ENCODE measurements at places on chromosomes 16 and 17.

DNA sequence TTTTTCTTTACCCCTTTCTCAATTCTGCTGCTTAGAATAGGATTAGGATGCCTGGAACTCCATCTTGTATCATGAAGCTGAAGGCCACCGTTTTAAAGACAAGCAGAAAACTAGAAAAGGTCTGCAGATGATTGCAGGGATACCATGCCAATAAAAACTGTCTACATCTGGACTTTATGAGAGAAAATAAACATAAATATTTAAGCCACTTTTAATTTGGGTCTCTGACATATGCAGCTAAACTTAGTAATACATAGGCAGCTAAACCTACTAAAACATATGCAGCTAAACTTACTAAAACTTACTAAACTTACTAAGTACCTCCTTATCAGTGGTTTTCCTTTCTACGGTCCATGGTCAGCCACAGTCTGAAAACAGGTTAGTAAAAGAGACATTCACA is 48.4 kb downstream of the FBXL20 start:
- DNase-seq = no peak

- no peak for DNase-seq
Measured at GRCh38 chr17:77473615-77474226, 333.0 kb downstream of the SEC14L1 start.

DNA sequence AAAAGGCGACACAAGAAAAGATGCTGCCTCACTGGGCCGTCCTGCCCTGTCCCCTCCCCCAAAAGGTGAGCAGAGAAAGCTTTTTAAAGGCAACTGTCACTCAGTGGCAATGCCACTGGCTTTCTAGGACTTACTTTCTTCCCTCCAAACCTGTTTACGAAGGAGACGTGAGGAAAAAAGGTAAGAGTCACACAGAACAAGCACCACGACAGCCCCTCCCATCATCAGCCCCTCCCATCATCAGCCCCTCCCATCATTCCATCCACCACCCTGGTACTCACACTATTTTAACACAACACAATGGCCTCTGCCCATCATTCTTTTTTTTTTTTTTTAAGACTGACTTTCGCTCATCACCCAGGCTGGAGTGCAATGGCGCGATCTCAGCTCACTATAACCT is 77.1 kb downstream of the NXN start:
- no peak for DNase-seq

- DNase-seq = no peak
Measured at GRCh38 chr17:48488548-48489106, 42.2 kb downstream of the HOXB1 start.

- no peak for DNase-seq
Measured at GRCh38 chr17:66704858-66705520, 129.9 kb upstream of the CACNG5 start.

DNA sequence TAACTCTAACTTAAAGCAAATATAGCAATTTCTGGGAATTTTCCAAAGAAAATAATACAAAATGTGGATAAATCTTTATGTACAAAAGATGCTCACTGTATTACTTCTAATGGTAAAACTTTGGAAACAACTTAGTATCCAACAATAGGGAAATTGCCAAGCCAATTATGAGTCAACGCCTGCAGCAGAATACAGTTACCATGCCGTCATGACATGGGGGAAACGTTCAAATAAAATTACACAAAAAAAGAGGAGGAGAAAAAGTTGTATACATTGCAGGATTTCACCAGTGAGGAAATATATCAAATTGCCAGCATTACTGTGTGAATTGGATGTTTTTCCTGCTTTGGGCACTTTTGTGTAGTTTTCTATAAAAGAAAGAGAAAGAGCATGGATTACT is 469.6 kb downstream of the SOX9 start:
- DNase-seq = no peak

- DNase-seq = no peak
Measured at GRCh38 chr17:50943575-50943933, 77.4 kb upstream of the TOB1 start.

DNA sequence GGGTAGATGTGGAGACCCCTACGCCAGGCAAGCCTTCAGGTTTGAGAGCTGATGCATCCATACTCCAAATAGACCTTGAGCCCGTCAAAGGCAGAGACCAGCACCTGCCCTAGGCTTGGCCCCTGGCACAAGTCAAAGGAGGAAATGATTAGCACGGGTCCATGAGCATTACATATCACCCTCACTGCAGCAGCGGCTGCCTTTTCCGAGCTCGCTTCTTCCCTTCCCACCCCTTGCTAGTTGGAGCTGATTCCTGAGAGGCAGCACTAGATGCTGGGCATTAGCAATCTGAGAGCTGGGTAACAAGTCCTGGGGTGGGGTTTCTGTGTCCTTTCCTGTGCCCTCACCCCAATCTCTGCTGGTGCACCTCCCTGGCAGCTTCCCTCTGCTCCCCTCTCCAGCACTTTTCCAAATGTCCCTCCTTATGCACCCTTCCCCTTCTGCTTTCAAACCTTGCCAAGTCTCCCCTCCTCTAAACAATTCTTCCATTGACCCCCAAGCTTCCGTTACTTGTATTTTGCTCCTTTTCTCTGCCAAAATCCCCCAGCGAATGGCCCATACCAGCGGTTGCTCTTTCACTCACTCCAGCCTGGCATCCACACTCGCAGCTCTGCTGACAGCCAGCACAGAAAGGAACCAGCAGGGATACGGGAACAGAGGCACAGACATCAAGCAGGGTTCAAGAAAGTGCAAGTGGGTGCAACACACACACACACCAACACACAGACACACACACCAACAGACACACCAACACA is 3.0 kb downstream of the CDRT4 start:
- DNase-seq = no peak

GRCh38 chr17:1709403-1709951 is 700 bp downstream of the TLCD2 start:
- no peak for DNase-seq

- DNase-seq = no peak
Measured at GRCh38 chr17:2124391-2124790, 69.5 kb downstream of the HIC1 start.

- no peak for DNase-seq
Measured at GRCh38 chr17:4136373-4136772, 6.5 kb downstream of the ZZEF1 start.

DNA sequence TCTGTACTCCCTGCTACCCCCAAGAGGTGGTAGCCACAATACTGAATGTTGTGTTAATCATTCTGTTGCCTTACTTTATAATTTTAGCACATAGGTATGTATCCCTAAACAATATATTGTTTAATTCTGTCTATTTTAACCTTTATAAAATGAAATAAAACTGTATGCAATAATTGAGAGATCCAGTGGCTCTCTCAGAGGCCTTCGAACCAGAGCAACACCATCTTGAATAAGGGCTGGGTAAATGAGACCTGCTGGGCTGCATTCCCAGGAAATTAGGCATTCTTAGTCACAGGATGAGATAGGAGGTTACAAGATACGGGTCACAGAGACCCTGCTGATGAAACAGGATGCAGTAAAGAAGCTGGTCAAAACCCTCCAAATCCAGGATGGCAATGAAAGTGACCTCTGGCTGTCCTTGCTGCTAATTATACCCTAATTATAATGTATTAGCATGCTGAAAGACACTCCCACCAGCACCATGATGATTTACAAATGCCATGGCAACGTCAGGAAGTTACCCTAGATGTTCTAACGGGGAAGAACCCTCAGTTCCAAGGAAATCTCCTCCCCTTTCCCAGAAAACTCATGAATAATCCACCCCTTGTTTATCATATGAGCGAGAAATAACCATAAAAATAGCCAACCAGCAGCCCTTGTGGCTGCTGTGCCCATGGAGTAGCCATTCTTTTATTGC is 2.0 kb upstream of the CANT1 start:
- no peak for DNase-seq

GRCh38 chr16:50316102-50316847 is 49.9 kb downstream of the ADCY7 start:
- no peak for DNase-seq

DNA sequence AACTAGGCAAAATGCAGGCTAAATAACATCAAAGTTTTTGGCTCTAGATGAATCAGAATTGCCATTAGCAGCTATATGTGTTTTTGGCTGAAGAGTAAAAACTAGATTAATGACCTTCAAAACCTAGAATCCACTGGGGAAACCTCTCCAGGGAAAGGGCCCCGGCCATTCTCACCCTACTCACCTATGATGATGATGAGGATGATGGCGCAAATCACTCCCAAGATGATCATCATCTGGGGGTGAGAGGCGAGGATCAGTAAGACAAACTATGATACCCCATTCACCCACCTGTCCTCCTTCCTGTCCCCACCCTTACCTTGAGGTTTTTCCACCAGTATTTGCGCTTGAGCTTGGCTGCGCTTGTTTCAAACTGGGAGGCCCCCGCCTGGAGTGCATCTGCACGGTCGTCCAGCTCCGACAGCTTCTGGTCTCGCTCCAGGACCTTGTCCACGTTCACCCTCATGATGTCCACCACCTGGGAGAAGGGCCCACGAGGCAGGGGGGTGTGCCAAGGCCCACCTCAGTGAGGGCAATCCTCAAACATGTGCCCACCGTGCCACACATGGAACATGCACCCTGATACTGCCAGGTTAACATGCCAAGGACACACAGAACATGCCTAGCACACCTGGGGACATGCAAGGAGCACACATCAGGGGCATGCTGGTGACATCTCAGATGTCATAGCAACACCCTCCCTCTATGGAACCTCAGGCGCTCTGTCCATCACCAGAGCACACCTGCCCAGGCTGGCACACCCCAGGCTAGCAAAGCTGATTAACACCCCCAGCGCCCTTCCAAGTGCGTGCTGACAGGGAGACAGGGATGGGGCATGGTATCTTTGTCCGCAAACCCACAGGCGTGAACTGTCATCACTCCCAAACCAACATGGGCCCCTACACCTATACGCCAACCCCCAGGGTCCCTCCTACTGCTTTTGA is 1.2 kb downstream of the VAMP2 start:
- DNase-seq = no peak

DNA sequence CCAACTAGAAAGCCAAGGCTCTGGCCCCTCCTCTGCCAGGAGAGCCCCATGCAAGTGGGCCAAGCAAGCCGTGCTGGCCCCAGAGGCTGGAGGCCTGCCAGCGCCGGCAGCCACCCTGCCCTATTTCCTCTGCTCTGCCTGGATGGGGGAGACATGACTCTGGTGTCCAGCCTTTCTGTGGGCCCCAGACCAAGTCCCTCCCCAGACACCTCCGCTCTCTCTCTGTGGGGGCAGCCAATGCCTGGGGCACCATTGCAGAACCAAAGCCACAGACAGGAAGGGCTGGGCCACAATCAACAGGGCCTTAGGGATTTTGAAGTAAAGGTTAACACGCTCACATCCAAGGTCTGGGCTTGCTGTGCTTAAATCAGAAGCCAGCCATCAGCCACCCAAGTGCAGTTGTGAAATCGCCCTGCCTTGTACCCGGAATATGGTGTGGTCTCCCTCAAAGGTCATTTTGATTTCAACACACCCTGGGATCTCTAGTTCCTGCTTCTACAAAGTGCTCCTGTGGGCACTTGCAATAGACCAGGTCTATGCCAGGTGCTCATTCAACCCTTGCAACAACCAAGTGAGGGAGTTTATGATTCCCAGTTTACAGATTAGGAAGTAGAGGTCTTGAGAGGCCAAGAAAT is 63.5 kb upstream of the TEX2 start:
- DNase-seq = no peak

GRCh38 chr17:55607731-55608341 is 96.6 kb upstream of the SMIM36 start:
- no peak for DNase-seq

- no peak for DNase-seq
Measured at GRCh38 chr17:40500709-40501108, 714 bp downstream of the TNS4 start.

GRCh38 chr16:4160658-4161430 is 44.6 kb upstream of the ADCY9 start:
- DNase-seq = no peak

GRCh38 chr16:53506254-53506653 is 3.2 kb upstream of the AKTIP start:
- no peak for DNase-seq

GRCh38 chr16:80913397-80913796 is 93.3 kb downstream of the CMC2 start:
- DNase-seq = no peak

- DNase-seq = no peak
Measured at GRCh38 chr16:61887903-61888302, 148.3 kb downstream of the CDH8 start.

DNA sequence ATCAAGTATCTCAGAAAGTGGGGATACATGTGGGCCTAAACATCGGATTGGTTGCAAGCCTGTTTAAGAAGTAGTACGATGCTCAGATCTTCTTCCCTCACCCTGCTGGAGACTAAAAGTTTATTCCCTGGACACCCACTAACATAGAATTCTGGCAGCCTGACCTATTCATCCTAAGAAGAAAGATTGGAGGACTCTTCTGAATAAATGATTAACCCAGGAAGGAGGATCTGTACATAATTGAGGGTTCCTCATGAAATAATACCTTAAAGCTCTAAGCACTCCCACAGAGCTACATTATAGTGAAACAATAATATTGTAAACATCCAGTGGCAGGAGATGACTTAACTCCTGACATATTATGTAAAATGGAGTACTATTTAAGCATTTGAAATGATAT is 111.7 kb downstream of the NLK start:
- DNase-seq = no peak

GRCh38 chr16:10405386-10405939 is 19.6 kb downstream of the ATF7IP2 start:
- DNase-seq = no peak

- no peak for DNase-seq
Measured at GRCh38 chr16:4200000-4200780, 41.7 kb downstream of the SRL start.

GRCh38 chr16:4179020-4179419 is 62.8 kb upstream of the ADCY9 start:
- DNase-seq = no peak

- DNase-seq = no peak
Measured at GRCh38 chr17:72226322-72226721, 105.5 kb downstream of the SOX9 start.

DNA sequence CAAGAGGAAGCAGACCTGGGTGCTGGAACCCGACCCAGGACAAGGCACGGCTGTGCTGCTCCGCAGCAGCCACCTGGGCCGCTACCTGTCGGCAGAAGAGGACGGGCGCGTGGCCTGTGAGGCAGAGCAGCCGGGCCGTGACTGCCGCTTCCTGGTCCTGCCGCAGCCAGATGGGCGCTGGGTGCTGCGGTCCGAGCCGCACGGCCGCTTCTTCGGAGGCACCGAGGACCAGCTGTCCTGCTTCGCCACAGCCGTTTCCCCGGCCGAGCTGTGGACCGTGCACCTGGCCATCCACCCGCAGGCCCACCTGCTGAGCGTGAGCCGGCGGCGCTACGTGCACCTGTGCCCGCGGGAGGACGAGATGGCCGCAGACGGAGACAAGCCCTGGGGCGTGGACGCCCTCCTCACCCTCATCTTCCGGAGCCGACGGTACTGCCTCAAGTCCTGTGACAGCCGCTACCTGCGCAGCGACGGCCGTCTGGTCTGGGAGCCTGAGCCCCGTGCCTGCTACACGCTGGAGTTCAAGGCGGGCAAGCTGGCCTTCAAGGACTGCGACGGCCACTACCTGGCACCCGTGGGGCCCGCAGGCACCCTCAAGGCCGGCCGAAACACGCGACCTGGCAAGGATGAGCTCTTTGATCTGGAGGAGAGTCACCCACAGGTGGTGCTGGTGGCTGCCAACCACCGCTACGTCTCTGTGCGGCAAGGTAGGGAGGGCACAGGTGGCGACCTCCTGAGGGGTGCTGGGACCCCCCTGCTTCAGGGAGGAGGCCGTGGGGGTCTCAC is 667 bp downstream of the FSCN2 start:
- peak; percentile 31 for DNase-seq
